Hematopoietic multipotent progenitor cell treated with erythropoietin and hydrocortisone succinate and interleukin-3 and kit ligand, for 15 days (in vitro differentiated cells): ENCODE measurements at places on chromosomes 3 and 15.

GRCh38 chr3:97656638-97657037, 107.9 kb upstream of the ARL6 start:
- no peak for DNase-seq

DNA sequence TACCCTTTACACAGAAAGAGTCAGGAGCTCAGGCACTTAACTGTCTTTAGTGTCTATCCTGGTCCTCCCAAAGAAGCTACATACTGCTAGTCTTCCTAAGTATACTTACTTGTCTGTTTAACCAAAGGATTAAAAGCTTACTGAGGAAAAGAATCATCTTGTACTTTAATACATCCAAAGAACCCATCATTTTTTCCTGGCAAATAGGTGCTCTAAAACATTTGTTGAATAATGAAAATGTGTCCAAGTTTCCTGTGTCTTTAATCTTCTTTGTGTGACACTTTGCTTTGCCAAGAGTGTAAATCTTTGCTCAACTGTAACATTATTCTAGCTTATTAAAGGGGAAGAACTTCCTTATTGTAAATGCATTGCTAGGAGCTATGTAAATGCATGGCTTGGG, 519.2 kb downstream of the OTOL1 start:
- DNase-seq: no peak

DNA sequence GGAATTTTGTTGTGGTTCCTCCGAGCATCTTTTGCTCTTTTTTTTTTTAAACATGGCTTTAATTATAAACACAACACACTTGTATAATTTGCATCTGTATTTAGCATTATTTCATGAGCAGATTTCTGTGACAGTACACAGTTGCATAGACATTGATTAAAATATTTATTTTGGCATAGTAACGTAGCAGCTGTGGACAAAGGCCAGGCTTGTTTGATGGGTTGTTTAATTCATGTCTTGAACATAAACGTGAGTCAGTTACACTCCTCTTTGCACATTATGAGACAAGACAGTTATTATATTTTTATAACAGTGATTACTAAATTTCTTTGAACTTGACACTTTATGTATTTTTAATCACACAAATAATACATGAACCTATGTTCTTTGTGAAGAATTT, 182.5 kb downstream of the CACNA2D3 start:
- no peak for DNase-seq

DNA sequence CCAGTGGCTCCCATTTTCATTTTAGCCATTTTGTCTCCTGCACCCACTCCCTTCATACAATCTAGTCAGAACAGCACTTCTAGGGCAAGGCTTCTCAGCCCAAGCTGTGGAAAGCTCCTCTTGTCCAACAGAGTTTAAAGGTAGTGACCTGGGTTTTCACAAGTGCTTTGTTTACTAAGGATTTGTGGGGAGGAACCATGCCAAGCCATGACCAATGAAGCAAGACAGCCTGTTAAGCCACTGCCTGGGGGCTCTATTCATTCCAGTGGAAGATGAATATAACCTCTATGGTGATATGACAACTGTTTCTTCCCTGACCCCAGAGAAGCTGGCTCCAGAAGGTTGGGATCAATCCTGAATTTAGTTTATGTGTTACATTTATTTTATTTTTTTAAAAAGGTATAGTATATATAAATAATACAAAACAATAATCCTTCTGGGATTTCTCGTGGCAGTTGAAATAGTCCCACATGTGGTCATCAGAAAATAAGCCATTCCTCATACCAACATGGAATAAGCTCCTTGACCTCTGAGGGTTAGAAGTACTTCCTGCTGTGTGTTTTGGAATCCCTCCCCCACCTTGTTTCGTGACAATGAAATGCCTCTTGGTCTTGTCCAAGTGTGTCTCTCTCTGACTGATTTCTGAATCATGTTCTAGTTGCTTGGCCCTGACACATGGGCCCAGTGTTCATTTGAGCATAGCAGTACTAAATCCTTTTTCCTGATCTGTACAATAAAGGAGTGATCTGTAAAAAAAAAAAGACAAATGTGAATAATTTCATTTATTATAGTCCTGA, 13.3 kb upstream of the THUMPD3 start:
- DNase-seq: no peak

DNA sequence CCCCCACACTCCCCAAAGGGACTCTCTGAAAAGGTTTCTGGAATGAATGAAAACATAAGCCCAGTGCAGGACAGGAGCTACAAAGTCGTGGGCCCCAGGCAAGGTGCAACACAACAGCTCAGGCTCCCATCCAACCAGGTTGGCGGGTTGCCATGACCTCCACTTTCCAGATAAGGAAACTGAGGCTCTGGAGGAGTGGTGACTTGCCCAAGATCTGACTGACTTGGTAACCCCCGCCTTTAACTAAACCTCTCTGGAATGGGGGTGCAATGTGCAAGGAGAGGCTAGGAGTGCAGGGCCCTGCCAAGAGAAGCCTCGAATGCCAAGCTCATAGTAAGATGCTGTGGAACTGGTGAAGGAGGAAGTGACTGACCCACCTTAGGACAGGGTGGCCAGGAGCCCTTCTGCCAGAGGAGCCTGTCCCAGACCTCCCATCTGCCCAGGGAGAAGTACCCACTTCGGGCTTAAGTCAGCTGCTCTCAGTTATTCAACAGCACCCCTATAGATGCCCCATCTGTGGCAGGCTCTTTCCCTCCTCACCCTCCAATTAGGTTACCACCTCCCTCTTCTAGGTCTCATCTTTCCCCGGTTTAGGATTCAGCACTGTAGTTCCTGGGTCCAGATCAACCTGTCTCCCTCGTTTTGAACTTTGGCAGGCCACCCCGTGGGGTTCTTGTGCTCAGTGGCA, 553 bp upstream of the TNNC1 start:
- peak; percentile 24 for DNase-seq

DNA sequence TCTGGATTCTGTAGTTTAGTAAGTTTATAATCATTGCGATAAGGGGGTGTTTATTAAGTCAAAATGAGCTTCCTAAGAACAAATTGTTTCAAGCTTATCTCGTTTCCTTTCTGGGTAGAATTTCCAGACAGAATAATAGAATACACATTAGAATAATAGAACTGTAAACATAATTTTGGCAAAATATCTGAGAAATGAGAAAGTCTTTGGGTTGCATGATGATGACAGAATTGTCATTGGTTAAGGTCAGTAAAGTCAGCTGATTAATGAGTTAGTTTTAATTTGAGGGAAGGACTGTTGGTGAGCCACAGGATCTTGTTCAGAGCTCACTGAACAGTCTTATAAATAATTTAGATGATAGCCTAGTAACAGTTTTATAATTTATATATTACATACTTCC, 10.2 kb downstream of the EIF2A start:
- no peak for DNase-seq

- no peak for DNase-seq
Observed at GRCh38 chr3:56502738-56503137, 34.5 kb upstream of the ERC2 start.

- no peak for DNase-seq
Observed at GRCh38 chr3:97235179-97235578, 420.8 kb downstream of the EPHA6 start.

GRCh38 chr3:106425026-106425425, 556.2 kb upstream of the CBLB start:
- no peak for DNase-seq

GRCh38 chr3:187456250-187456649, 88.1 kb downstream of the RTP4 start:
- no peak for DNase-seq

GRCh38 chr3:156120528-156121251, at the start of gene KCNAB1:
KCNAB1 (plus strand) TSS chr3:156120578.
- no peak for DNase-seq

- DNase-seq: no peak
Observed at GRCh38 chr3:64586952-64587351, 100.8 kb downstream of the ADAMTS9 start.

DNA sequence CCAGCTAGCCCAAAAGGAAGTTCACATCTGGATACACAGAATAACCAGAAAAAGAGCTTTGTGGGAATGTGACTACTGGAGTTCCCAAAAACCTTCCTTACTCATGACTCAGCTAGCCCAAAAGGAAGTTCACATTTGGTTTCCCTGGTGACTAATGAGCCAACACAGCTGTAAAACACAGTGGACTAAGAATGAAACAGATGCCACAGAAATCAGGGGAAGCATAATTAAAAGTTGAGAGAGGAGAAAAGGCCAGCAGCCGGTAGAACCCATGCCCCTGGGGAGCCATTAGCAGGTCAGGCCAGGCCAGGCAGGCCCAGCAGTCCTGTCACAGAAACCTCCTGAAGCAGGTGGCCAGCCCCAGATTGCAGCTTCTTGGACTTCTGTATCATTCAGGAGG, 130.3 kb downstream of the GHSR start:
- no peak for DNase-seq

DNA sequence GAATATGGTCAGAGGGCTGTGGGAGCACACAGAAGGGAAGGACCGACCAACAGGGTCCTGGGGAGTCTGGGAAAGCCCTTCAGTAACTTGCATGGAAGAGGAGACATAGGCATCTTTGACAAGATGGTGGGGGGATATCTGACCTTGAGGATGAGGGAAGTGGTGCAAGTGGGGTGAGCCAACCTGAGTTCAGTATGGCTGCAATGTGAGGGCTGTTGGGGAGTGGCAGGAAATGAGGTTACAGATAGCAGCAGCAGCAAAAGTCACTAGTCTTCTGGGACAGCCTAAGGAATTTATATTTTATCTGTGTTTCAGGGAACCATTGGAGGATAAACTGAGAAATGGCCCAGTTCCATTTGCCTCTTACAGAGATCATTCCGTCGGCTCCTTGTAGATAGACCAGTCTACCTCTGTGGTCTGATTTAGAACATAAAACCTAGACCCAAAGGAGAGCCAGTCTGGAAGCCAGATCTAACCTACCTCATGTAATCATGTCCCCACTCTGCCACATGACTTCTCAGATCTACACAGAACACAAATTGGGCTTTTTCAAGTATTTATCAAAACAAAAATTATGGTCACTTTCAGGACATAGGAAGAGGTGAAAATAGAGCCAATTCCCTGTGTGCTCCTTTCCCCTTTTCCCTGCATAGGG, 75.6 kb downstream of the ST6GAL1 start:
- no peak for DNase-seq

DNA sequence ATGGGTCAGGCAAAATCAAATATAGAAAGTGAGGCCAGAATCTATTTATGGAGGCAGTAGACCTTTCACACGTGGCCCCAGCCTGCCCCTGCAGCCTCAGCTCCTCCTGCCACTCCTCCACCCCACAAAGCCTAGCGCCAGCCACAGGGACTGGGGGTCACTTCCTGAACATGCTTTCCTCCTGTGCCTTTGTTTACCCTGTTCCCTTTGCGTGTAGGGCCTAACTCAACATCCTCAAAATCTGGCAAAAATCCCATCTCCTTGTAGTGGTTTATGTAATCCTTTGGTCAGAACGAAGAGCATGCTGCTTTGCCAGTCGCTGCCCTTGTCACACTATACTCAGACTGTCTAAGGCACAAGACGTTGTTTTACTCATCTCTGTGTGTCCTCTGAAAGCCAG, 39.6 kb downstream of the KBTBD12 start:
- no peak for DNase-seq

GRCh38 chr3:109143646-109144045, 7.1 kb downstream of the C3orf85 start:
- DNase-seq: no peak

GRCh38 chr3:13600950-13601691, 52.2 kb downstream of the FBLN2 start:
- DNase-seq: no peak

DNA sequence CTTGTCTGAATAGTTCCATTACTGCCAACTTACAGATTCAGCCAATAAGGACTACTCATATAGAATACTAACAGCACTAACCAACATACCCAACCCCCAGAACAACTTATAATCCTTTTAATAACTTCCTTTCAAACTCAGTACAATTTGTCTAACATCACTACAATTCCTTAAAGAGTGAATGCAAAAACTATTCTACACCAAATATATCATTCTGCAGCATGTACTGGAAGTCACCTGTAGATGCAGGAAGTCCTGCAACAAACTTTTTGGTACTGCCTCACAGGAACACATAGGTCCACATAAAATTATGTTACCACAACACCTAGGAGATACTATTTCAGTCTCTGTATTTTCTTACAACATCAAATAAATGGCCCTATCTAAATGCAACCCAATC, 2.1 kb downstream of the CCNL1 start:
- no peak for DNase-seq

GRCh38 chr15:55791551-55792400, 48.8 kb upstream of the PRTG start:
- DNase-seq: no peak

- no peak for DNase-seq
Observed at GRCh38 chr3:186831798-186832197, 10.7 kb upstream of the ADIPOQ start.

- DNase-seq: no peak
Observed at GRCh38 chr3:70011582-70011981, 12.0 kb downstream of the SAMMSON start.

GRCh38 chr3:111227216-111227615, 155.6 kb downstream of the NECTIN3 start:
- DNase-seq: no peak
